Activated CD4-positive, alpha-beta T cell treated with anti-CD3 and anti-CD28 coated beads, Interleukin-2, amount 50 U/mL, for 48 hours (primary cell): ENCODE measurements at places on chromosomes 3 and 15.

- DNase-seq = no peak
These were observed 130.8 kb upstream of the STRIT1 start for GRCh38 chr3:155424323-155424710.

DNA sequence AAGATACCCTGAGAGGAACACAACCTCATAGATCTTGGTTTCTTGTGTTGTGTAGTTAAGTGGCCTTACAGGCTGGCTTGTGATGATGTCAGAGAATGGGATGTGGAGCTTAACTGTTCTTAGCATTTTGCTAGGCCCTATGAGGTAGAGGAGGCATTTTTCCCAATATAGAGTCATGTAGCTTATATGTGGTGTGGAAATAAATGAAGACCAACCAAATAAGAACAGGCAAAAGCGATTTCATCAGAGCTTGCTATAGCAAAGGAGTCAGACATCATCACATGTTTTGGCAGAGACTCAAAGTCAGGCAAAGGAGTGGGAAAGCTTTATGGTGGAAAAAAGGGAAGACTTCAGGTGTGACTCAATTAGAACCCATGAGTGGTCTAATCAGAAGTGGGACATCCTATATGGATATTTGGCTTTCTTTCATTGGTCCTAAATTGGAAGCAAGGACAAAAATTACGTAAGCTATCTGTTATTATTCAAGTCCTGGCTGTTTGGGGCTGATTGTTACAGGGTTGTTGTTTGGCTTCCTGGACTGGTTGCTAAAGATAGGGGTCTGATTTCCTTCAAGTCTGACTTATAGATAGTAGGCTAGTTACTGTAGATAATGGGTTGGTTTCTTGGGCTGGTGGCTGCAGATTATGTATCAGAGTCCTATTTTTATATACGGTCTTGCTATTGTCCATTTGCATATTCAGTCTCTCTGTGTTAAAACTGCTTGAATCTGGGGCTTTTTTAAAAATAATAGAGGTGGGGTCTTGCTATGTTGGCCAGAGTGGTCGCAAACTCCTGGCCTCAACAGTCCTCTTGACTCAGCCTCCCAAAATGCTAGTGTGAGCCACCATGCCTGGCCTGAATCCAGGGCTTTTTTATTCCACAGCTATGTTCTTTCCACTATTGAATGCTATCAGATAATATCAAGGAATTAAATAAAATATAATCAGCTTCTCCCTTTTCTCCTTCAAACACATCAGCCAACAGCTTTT, 30.3 kb upstream of the SETD2 start:
- no peak for DNase-seq

GRCh38 chr3:26369133-26369532, 253.4 kb upstream of the LRRC3B start:
- no peak for DNase-seq

DNA sequence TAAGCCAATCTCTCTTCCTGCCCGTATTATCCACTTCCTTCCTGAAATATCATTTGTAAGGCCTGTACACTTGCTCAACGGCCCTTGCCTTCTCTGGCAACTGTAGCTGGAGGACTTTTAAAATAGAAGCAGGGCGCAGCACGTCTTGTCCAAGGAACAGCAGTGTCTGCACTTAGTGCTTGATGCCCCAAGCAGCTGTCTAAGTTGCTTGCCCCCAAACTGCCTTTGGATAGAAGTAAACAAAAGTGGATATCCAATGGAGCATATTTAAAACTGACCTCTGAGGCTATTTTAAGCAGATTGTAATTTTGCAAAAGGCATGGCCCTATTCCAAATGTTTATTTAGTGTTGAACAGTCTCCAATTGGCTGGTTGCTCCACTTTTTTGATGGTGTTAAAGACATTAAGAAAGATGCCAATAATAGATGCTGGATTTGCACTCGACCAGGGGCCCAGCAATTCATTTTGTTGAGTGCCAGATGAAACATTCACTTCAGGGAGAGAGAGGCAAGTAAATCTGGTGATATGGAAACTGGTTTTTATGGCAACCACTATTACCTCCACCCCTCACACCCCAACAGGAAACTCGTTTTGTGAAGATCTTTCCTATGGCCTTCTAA, 526.8 kb upstream of the TBL1XR1 start:
- DNase-seq = no peak

- no peak for DNase-seq
These were observed 4.3 kb downstream of the RBP1 start for GRCh38 chr3:139534992-139535879.

GRCh38 chr3:149510480-149510879, 36.0 kb downstream of the TM4SF4 start:
- no peak for DNase-seq

DNA sequence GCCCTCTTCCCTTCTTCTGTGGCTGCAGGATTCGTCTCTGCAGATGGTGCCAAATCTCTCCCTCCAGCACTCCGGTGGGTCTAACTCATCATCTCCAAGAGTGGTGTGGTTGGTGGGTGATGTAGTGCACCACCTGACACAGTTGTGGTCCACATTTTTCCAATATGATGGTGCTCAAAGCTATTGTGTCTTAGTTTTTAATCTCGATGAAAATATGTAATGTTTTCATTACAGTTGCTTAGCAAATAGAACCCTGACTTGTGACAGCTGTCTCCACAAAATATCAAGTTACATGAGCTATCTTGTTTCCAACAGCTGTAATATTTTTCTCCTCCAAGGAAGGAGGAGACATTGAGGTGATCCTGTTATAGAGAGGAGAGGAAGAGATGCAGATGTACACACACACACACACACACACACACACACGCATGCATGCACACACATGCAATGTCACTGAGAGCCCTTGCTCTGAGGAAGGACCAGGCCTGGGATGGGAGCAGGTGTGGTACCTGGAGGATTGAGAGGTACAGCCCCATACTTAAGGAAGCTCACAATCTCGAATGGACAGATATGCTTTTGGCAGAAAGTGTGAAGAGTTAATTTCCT, 15.7 kb upstream of the ESYT3 start:
- no peak for DNase-seq

DNA sequence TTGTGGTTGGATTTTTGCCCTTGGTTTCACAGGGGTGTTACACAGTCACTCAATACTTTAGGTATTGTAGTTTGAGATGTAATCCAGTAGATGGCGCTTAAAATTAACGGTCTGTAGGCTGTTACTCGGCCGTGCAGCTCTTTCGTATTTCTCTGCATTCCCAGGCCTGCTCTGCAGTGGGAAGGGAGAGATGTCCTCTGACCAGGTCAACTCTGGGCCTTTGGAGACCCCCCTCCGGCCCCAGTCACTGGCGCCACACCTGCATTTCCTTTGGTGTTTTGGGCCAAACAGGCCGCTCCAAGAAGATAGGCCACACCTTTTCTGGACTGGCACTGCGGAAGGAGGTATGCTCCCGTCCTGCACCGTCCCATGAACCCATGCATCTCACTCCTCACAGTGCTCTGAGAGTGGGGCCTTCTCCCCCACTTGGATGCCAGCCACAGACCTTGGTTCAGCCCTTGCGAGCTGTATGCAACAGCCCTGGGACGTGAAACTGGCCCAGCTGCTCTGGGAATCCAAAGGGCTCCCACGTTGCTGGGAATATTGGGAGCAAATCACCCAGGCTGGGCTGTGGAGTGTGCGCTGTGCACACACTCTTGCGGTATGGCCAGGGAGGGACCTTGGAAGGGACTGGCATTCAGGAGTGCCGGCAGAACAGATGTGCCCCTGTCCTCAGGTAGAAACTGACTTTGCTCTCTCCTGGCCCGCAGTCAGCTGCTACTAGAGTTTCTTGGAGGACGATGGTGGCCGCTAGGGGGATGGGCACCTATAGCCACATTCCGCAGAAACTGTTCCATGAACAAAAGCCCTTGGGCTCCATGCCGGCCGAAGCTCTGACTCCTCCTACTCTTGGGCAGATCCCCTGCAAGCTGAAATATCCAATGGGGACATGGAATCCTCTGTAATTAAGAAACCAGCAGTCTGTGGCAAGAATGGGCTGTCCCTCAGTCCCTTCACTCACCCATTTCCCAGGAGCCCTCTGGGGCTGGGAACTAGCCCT, 410.5 kb upstream of the CADM2 start:
- DNase-seq = no peak

GRCh38 chr15:100645671-100646070, 43.3 kb downstream of the ASB7 start:
- DNase-seq = no peak

DNA sequence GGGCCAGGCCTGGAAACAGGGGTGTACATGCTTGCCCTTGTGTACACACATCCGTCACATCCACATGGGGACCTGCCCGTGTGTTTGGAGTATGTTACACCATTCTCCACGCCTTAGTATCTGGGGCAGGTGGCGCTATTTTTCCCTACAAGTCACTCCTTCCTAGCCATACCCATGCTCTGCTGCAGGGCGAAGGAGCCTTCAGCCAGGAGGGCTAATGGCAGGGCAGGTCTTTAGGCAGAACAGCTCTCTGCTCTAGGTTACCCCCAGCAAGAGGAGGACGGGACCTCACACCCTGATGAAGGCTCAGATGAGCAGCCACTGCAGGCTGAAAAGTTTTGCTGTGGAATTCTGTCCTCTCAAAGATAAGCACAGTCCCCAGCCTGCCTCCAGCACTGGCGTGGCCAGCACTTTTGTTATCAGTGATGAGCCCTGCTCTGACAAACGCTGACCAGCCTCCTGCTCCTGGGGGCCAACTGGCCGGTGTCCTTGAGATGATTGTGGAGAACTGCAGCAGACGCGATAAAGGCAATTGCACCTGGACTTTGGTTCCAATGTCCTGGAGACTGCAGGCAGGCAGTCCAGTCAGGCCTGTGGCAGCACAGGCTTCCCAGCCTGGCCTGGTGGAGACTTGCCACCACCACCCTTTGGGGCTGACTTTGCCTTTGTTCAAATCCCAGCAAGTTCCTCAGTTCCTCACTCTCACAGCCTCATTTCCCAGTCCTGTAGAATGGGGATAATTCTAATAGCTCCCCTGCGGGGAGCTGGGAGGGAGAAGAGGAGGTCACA, 19.8 kb upstream of the PIGZ start:
- no peak for DNase-seq

DNA sequence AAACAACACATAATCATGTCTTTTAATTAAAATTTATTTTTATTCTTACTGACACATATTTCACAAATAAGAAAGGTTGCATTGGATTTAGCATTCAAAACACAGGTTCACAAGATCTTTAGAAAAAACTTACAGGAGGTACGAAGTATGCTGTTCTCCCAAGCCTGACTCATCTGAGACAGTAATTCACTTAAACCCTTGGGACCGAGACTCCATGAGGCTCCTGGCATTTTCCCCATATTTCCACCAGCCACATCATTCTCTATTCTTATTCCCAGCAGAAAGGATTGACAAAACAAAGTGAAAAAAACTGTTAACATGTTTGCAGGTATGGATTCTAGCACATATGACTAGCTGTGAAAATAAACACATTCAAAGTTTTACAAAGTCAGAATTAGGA, 52.6 kb downstream of the CNTN3 start:
- no peak for DNase-seq

GRCh38 chr15:62362608-62363007, 197.5 kb upstream of the C2CD4B start:
- no peak for DNase-seq

- DNase-seq = no peak
These were observed 81.1 kb downstream of the SLTM start for GRCh38 chr15:58852347-58852746.

GRCh38 chr3:41274944-41275668, 75.8 kb downstream of the CTNNB1 start:
- no peak for DNase-seq

DNA sequence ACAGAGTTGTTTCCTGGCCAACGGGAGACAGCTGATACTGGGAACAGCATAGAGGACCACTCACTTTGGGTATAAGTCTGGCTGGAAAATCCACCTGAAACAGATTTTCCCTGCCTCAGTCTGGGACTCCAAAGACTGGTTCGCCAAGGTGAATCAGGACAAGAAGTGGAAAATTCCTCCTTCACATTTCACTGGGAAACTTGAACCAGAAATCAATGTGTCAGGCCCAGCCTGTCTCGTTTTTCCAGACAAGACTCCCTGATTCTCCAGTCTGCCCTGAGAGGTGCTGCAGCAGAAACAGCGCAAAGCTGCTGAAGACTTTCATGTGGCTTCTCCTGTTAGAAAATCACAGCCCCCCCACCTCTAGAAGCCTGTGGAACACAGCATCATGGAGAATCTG, 269.8 kb downstream of the OPA1 start:
- no peak for DNase-seq

- no peak for DNase-seq
These were observed 93.8 kb downstream of the SLCO3A1 start for GRCh38 chr15:91947293-91947679.

DNA sequence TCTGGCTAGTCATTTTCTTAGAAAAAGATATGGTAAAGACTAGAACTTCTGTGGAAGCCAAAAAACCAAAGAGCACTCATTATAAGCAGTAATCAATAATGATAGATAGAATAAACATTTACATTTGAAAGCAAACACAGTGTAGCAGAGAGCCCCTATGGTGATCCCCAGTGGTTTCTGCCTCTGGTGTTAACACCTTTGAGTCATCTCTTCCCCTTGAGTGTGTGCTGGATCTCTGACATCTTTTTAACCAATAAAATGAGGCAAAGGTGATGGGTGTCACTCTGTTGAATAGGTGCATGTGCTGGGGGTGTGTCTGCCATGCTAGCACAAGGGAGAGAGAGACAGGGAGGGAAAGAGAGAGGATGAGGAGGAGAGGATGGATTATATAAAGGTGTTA, 121.6 kb downstream of the TFG start:
- DNase-seq = no peak

DNA sequence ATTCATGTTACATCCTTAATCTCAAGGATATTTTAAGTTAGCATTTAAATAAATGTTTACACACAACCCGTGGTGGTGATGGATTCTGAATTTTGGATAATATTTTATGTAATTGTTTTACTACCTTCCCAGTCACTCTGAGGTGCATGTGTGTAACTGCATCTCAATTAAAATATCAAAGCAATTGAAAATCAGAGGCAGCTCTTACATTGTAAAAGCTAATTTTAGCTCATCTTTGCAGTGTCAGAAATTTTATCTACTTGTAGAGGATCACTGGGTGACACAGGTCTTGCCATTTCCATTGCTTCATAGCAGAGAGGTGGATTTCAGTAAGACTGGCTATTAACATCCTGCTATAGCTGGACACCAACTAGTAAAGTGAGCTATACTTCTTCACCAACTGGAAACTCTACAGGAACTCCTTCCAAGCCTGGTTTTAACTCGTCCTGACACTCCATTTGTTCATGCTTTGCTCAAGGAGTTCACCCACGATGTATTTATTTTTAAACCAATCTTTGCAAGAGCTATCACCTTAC, 19.6 kb upstream of the MITF start:
- DNase-seq = no peak
